Activated T-helper 9 cell treated with anti-CD3 and anti-CD28 coated beads, Interleukin-2, amount 50 U/mL, for 16 hours (primary cell): ENCODE measurements at places on chromosomes 11 and 22.

DNA sequence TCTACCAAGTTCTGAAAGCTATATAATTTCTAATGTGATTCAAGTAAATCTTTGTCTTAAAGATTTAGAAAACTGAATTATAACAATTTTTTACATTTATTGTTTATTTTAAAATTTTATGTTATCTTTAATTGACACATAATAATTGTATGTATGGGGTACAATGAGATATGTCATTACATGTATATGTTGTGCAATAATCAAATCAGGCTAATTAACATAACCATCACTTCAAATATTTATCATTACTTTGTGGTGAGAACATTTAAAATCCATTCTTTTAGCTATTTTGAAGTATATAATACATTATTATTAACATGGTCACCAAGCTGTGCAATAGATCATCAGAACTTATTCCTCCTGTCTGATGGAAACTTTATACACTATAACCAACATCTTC is 181.1 kb downstream of the DDX10 start:
- no peak for DNase-seq

- DNase-seq, result no peak
Measured at GRCh38 chr11:45259592-45259991, 26.5 kb downstream of the SYT13 start.

GRCh38 chr11:47259232-47259977 is 1.6 kb downstream of the NR1H3 start:
- DNase-seq, result no peak

GRCh38 chr11:131675121-131675888 is 304.9 kb downstream of the NTM start:
- DNase-seq, result no peak

GRCh38 chr22:25064894-25065560 is 112.5 kb downstream of the KIAA1671 start:
- no peak for DNase-seq

DNA sequence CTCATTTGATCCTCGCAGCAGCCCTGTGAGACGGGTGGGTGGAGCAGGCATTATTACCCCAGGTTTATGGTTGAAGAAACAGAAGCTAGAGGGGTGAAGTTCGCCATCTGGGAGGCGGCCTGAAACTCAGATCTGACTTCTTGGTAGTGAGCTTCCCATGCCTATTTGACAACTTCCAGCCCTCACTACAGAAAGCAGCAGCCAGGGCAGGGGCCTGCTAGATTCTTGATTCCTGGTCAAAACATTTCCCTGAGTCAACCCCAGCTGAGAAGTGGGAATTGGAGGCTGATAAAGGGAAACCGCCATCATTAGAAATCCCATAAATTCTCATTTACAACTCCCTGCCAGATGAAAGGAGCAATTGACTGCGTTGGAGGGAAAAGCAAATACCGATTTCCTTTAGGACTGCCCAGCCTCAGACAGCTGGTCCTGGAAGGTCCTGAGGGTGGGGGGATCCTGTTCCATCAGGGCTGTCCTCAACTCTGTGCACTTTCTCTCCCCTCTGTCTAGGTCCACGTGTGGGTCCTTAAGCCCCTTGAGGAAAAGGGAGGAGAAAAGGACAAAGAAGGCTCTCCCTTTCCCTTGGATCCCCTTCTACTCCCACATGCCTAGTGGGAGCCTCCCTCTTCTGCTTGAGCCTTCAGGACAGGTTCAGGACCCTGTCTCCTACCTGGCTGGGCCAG is 10.2 kb upstream of the NECTIN1 start:
- DNase-seq, result no peak

DNA sequence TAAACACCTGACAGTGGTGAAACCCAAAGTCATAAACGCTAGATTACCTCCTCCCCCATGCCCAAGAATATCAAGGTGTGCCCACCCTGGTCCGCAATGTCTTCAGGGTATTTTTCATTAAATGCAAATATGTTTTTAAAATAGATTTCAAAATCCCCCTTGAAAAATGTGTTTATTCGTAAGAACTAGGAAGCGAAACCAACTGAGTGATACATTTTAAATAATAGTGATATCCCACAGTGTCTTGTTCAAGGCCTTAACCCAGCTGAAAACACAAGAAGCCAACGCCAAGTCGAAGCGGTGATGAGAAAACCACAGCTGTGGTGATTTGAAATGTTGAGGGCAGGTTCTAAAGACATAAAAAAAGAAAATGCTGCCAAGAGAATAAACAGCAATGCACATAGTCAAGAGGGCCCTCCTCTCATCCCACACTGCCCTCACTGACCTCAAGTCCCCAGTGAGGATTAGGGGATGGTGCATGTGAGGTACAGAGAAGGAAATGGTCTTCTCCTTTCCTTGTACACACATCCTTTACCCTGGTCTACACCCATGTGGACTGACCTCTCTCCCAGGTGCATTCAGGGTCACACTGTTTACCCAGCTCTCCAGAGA is 25.5 kb downstream of the KCNJ1 start:
- no peak for DNase-seq

DNA sequence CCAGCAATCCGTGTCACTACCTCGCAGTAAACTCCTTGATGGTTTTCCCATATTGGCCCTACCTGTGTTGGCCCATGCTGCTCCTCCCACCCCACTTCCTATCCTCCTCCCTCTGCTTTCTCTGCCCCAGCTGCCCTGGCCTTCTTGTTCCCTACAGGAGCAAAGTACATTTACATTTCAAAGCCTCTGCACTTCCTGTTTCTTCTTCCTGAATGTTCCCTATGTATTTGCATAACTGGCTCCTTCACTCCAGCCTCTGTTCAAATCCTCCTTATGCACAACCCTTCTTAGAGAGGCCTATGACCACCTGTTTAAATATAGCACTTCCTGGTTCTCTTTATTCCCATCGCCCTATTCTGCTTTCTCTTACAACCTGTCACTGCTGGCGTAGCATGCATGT is 62.2 kb downstream of the PARVA start:
- no peak for DNase-seq

GRCh38 chr11:47359586-47359985 is 7.1 kb upstream of the MYBPC3 start:
- DNase-seq, result no peak

DNA sequence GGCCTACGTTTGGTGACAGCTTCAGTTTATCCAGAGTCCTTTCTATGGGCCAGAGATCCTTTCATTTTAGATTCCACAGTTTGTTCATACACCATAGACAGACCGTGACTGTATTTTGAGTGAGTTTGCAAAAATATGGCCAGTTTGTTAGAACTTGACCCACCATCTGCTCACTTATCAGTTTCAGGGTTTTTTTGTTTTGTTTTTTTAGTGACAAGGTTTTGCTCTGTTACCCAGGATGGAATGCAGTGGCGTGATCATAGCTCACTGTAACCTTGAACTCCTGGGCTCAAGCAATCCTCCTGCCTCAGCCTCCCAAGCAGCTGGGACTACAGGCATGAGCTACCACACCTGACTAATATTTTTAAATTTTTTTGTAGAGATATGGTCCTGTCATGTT is 9.1 kb upstream of the CKAP5 start:
- no peak for DNase-seq

- DNase-seq, result no peak
Measured at GRCh38 chr11:119847853-119848252, 118.9 kb upstream of the NECTIN1 start.

DNA sequence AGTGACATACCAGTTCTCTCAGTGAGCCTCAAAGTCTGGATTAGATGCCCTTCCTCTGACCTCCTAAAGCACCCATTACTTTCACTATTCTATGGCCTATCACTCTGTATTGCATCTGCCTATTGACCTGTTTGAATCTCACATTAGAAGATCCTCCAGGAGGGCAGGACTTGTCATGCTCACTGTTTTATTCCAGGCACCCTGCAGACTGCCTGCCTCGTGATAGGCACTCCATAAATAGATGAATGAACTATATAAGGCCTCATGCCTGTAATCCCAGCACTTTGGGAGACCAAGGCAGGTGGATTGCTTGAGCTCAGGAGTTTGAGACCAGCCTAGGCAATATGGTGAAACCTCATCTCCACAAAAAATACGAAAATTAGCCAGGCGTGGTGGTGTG is 160.1 kb upstream of the CADM1 start:
- no peak for DNase-seq

DNA sequence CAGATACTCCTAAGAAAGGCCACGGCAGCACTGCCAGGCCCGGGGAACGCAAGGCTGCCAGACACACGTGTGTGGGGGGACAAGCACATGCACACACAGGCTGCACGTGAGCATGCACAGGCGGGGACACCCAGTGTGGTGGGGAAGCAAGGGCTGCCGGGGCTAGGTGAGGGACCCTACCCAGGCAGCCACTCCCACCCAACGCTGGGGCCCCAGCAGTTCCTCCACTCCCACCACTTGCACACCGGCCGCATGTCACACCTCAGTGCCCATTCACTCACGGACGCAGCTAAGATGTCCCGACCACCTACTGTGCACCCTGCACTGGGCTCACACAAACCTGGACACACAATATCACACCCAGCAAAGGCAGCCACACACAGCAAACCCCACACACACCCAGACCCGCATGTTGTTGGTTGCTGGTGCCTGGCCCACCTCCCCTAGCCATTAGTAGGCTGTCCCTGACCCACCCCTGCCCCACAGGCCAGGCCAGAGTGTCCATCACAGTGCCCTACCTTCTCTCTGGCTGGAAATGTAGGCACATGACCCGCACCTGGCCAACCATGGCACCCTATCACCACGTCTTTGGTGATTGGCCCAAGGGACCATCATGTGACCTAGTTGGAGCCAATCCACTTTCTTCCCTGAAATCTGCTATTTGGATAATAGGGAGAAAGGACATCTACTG is 8.8 kb downstream of the SSTR3 start:
- DNase-seq, result no peak

GRCh38 chr11:2584434-2584811 is 115.4 kb downstream of the KCNQ1OT1 start:
- no peak for DNase-seq

GRCh38 chr11:7657306-7658025 is 15.8 kb downstream of the CYB5R2 start:
- no peak for DNase-seq

DNA sequence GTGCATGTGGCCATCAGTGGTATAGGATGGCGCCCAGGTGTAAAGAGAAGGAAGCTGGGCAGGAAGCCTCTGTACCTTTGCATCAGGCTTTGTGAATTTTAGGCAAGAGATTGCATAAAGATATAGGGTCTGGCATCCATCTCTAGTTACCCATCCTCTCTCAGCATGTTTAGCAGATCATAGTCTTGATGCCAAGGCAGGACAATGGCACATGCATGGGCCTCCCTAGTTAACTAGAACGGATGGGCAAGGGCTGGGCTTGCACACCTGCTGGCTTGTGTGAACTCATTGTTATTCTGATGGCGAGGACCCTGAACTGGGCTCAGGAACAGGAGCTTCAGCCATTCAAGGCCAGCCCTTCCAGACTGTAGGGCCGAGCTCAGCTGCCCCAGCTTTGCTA is 229.2 kb upstream of the NCAM1 start:
- no peak for DNase-seq

- DNase-seq, result no peak
Measured at GRCh38 chr11:7520011-7520942, 6.5 kb downstream of the PPFIBP2 start.

DNA sequence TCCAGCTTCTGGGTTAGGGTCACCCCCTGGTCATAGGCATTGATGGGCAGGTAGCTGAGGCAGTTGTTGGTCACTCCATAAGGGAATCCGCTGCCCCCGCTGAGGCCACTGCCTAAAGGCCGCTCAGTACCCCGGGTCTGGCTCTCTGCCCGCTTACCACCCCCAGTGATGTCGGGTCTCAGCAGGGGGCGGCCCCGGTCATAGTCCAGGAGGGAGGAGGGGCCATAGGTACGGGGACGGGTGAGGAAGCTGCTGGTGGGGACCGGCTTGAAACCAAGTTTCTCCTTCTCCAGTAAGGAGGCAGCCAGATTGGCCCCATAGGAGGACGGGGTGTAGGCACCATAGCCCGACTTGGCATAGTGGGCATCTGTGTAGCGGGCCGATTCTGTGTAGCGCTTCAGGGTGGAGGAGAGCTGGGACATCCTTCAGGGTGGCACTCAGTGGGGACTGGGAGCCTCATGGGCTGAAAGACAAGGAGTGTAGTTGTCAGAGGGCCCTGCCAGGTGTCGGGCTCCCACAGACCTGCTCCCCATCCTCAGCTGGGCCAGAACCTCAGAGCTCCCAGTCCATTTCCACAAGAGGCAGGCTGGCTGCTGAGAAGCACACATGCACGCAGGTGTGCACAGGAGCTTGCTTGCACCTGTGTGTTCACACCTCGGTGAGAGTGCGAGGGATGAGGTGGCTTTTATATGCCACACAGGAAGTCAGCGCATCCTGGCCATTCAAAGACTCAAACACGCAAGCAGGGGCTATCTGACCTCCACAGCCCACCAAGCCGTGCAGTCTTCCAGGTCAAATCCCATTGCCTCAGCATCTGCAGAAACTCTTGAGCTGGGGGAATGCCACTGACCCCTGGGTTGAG is 8.2 kb downstream of the USP2 start:
- no peak for DNase-seq

- no peak for DNase-seq
Measured at GRCh38 chr11:27857588-27857987, 157.3 kb upstream of the BDNF start.

DNA sequence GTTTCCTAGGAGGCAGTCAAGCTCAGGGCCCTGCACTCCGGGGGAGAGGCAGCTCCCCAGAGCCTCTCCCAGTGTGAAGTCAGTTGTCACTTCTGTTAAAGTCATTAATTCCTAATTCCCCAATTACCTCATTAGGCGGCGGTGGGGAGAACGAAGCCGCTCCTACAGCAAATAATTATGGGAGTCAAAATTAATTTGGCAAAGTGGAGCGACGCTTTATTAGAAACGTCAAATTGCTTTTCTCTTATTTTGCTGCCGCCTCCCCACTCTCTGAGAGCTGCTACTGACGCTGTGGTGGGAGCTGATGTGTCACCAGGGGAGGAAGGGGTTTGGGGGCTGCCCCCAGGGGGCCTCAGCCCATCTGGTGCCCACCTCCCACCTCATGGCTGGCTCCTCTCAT is 41.6 kb downstream of the SLC22A12 start:
- DNase-seq, result no peak

- DNase-seq, result no peak
Measured at GRCh38 chr11:55942785-55943392, 6.7 kb upstream of the OR5I1 start.

DNA sequence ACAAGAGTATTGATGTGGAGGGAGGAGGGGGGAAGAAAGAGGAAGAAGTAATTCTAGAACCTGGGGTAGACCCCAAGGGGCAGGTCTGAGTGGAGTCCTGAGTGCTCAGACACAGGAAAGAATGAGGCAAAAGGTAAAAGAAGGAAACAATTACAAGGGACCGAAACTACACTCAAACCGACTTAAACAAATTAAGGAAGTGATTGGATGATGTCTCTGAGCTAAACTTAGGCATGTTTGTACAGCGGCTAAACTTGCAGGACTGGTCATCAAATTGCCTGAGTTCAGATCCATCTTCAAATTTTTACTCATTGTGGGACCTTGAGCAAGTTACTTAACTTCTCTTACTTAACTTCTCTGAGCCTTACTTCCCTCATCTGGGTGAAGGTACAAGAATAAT is 86.3 kb upstream of the LRRC55 start:
- DNase-seq, result no peak

- no peak for DNase-seq
Measured at GRCh38 chr11:6402061-6402470, 11.8 kb downstream of the SMPD1 start.

- DNase-seq, result no peak
Measured at GRCh38 chr22:37510091-37510490, 9.1 kb downstream of the CARD10 start.

- DNase-seq, result no peak
Measured at GRCh38 chr11:113690619-113691569, 15.2 kb downstream of the TMPRSS5 start.

- DNase-seq, result no peak
Measured at GRCh38 chr11:44608651-44608990, 43.2 kb downstream of the CD82 start.

- DNase-seq, result no peak
Measured at GRCh38 chr11:134358165-134358855, 26.5 kb downstream of the GLB1L2 start.
